SK-N-SH (cell line): ENCODE measurements at places on chromosomes 2 and 18.
A peak's percentile ranks its signal among the peaks of the same experiment; 100 is the strongest.

- no peak for DNase-seq
- no peaks in the 10 kb centered on the region for H3K27me3 ChIP-seq
- peaks cover 10% of the 10 kb centered on the region for H3K36me3 ChIP-seq
- no peaks in the 10 kb centered on the region for H3K4me1 ChIP-seq
- H3K4me3 ChIP-seq, result no peak overlapping the region
Measured at GRCh38 chr2:45497355-45497754, 113.7 kb downstream of the SRBD1 start.

DNA sequence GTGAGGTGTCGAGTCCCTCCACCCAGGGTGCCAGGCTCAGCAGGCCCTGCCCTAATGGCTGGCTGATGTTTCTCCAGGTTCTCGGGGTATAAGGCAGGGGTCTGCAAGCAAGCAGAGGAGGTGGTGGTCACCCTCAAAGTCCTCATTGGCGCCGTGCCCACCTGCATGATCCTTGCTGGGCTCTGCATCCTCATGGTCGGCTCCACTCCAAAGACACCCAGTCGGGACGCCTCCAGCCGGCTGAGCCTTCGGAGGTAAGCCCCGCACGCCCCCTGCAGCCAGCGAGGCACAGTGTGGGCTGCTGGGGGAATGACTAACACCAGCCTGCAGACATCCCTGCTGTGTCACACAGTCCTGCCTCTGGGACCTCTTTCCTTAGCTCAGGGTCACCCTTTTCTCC lies 14.1 kb downstream of the MFSD2B start:
- H3K4me1 ChIP-seq, result no peaks in the 10 kb centered on the region
- DNase-seq, result no peak
- no peak overlapping the region for H3K27ac ChIP-seq
- no peaks in the 10 kb centered on the region for H3K36me3 ChIP-seq
- H3K27me3 ChIP-seq, result no peaks in the 10 kb centered on the region

- no peak overlapping the region; the same call in 1 of the 2 replicates for H3K27ac ChIP-seq
- H3K4me1 ChIP-seq, result peaks cover 10% of the 10 kb centered on the region; the same call in 1 of the 2 replicates
- DNase-seq, result no peak
- no peaks in the 10 kb centered on the region for H3K27me3 ChIP-seq
- no peaks in the 10 kb centered on the region for H3K36me3 ChIP-seq
Measured at GRCh38 chr18:62044490-62045000, 142.3 kb downstream of the PIGN start.

GRCh38 chr18:75658330-75658729 lies 230.8 kb upstream of the SMIM21 start:
- no peak overlapping the region for H3K4me3 ChIP-seq
- no peaks in the 10 kb centered on the region for H3K36me3 ChIP-seq
- H3K27ac ChIP-seq, result no peak overlapping the region
- no peak for DNase-seq
- H3K27me3 ChIP-seq, result no peaks in the 10 kb centered on the region
- peaks cover 4% of the 10 kb centered on the region; the same call in 1 of the 2 replicates for H3K4me1 ChIP-seq

DNA sequence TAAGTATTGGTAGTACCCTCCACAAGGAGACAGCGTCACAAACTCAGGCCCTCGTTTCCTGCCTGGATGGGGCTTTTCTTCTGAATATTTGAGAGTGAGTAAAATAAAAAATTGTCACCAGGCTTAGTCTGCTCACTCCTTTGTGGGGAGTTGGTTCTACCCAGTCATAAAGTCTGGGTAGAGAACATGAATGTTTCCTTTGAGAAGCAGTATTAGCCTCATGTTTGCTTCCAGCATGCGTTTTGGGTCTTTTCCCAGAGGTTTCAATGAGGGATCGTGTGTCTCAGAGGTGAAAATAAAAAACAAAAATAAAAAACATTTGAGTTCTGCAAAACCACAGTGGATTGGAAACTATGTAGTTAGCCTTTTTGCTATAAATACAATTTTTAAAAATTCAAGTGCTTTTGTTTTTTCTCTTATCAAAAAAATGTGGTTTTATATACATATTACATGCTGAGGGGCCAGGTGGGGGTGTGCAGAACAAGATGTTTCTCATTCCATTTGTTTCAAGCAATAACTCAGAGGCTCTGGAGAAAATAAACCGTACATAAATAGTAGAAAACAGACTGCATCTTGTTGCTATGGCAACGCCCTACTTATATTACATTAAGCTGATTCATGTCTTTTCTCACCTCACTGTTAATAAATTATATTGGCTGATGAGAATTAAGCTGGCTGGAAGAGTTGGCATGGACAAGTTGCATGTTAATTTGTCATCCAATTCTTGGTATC lies 225.4 kb upstream of the FBXO11 start:
- H3K27ac ChIP-seq, result no peak overlapping the region; the same call in 1 of the 2 replicates
- no peak overlapping the region for H3K4me3 ChIP-seq
- H3K27me3 ChIP-seq, result no peaks in the 10 kb centered on the region
- H3K36me3 ChIP-seq, result no peaks in the 10 kb centered on the region

DNA sequence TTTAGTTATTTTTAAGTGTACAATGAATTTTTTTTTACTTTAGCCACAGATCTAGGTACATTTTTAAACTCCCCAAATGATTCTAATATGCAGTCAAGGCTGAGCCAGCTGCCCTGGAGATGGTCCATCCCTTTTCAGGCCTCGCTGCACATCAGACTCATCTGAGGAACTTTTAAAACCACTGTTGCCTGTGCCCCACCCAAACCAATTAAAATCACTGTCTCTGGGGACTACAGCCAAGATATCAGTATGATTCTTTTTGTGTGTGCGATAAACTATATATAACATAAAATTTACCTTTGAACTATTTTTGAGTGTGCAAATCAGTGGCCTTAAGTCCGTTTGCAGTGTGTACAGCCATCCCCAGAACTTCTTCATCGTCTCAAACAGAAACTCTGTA lies 9.1 kb upstream of the MALT1 start:
- no peak overlapping the region for H3K27ac ChIP-seq
- no peaks in the 10 kb centered on the region; the same call in 1 of the 2 replicates for H3K4me1 ChIP-seq
- H3K36me3 ChIP-seq, result no peaks in the 10 kb centered on the region
- H3K27me3 ChIP-seq, result no peaks in the 10 kb centered on the region

DNA sequence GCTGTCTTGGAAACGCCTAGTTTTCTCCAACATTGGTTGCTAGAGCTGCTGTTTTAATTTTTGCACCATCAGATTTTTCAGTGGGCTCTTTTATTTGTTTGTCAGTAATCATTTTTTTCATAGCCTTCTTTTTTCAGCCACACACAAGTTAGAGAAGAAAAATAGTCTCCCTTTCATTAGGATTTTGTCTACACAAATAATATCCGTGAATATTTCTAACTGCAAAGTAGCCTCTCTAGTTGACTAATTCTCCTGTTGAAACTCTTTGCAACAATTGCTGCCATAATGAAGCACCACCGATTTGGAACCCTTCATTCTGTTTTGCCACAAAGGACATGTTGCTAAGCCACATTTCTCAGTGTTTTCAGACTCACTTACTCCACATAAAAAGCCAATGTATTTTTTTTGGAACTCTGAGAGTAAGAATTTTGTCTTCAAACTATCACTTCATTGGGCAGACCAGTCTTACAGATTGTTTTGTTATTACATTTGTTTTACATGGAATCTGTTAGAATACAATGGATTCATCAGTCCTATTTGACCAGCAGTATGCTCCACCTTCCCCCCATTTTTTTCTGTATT lies 9.6 kb downstream of the KCNJ3 start:
- H3K27ac ChIP-seq, result no peak overlapping the region
- no peak overlapping the region for H3K4me3 ChIP-seq
- no peaks in the 10 kb centered on the region for H3K36me3 ChIP-seq
- no peaks in the 10 kb centered on the region for H3K27me3 ChIP-seq
- H3K4me1 ChIP-seq, result no peaks in the 10 kb centered on the region

DNA sequence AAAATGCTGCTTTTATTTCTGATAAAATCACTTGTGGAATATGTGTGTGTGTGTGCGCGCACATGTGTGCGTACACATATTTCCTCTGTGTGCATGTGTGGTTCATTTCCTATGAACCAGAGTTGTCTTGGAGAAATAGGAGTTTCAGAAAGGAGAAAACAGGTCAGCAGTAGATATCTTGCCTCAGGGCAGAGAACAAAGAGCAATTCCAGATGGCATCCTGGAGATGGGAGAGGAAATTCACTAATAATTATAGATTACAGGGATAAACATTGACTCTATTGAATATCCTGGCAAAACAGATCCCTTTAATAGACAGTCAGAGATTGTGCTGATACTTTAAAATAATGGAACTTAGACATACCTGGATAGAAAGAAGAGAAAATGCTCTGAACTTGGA lies 298.0 kb downstream of the TRIB2 start:
- H3K27me3 ChIP-seq, result no peaks in the 10 kb centered on the region; the same call in 1 of the 2 replicates
- peak overlapping the region; percentile 62 for H3K27ac ChIP-seq
- peak; percentile 62 for DNase-seq
- H3K36me3 ChIP-seq, result no peaks in the 10 kb centered on the region

DNA sequence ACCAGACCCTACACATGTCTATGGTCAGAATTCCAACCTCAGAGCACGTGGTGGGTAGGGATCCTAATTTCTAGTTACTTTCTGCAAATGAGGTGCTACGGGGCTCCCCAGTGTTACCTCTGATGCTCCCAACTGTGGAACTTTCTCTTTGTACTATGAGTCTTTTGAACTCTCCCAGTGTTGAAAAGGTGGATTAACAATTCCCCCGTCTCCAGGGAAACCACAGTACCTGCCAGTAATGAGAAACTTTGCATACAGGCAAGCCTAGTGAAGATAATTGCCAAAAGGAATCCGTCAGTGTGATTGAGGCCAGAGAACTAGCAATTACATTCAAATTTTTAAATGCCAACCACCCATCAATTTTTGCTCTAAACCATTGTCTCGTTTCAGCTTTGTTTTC lies 129.0 kb upstream of the FOSL2 start:
- DNase-seq, result no peak
- peaks cover 3% of the 10 kb centered on the region for H3K4me1 ChIP-seq
- H3K27me3 ChIP-seq, result no peaks in the 10 kb centered on the region
- no peak overlapping the region for H3K4me3 ChIP-seq

DNA sequence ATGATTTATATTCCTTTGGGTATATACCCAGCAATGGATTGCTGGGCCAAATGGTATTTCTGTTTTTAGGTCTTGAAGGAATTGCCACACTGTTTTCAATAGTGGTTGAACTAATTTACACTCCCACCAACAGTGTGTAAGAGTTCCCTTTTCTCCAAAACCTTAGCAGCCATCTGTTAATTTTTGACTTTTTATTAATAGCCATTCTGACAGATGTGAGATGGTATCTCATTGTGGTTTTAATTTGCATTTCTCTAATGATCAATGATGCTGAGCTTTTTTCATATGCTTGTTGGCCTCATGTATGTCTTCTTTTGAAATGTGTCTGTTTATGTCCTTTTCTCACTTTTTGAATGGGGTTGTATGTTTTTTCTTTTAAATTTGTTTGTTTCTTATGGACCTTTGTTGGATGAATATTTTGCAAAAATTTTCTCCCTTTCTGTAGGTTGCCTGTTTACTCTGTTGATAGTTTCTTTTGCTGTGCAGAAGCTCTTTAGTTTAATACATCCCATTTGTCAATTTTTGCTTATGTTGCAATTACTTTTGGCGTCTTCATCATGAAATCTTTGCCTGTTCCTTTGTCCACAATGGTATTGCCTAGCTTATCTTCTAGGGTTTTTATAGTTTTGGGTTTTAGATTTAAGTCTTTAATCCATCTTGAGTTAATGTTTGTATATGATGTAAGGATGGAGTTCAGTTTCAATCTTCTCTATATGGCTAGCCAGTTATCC lies 119.7 kb upstream of the XIRP2 start:
- H3K36me3 ChIP-seq, result no peaks in the 10 kb centered on the region
- no peak overlapping the region for H3K4me3 ChIP-seq
- no peak for DNase-seq

DNA sequence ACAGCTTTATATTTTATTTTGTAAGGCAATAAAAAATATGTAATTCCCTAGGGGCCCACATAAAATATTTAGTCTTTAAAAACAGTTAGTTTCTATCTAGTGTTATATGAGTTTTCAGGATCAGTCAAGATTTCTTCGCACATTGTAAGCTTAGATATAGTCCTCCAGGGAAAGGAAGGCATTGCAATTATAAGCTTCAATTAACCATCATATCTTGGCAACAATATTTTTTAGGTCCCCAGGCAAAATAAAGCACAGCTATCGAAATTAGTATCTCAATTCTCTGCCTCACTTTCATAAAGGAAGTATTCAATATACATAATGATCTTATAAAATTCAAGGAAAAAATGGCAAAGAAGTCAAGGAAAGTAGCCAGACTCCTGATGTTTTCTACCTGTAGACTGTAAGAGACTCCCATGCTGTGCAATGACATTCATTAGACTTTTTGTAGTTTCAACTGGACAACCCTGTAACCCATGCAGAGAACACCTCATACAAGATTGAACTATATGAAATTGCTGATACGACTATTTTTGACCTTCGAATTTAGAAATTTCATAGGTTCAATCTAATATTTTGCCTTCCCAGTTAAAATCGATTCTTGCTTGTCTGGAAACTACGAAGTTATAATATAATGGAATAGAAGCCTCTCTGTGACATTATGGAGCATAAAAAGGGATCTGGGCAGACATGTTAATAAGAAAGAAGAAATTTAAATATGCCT lies 96.8 kb downstream of the UNC80 start:
- no peak for DNase-seq
- no peak overlapping the region for H3K27ac ChIP-seq
- no peaks in the 10 kb centered on the region for H3K27me3 ChIP-seq
- H3K4me3 ChIP-seq, result no peak overlapping the region

DNA sequence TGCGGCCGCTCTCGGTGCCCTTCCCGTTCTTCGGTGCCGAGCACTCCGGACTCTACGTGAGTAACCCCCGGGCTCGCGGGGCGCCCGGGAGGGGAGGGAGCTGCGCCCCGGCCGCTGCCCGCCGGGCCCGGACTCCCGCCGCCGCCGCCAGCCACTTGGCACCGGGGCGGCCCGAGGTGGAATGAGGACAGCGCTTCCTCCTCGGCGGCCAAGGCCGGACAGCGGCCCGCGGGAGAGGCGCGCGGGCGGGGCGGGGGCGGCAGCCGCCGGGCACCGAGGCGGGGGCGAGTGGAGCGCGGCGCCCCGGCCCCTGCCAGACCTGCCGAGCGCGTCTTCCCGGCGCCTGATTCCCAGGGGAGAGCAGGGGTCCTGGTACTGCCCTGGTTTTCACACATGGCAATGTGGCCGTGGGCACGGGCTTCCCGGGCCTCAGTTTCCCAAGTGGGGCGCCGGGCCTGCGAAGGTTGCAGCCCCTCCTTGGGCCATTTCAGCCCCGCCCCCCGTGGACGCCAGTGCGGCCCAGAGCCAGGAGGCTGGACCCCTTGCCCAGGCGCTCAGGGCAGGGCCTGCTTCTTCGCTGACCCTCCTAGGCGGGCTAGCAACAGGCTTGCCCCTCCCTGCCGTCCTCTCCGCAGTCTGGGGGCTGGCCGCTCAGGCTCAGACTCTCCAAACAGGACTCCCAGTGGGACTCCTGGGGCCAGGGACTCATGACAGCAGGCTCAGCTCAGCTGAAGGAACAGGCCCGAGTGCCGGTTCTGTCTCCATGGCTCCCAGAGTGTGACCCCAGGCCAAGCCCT lies 775 bp downstream of the SNED1 start:
- peak; percentile 69 for DNase-seq
- no peaks in the 10 kb centered on the region for H3K36me3 ChIP-seq
- no peaks in the 10 kb centered on the region for H3K27me3 ChIP-seq
- no peaks in the 10 kb centered on the region for H3K4me1 ChIP-seq

GRCh38 chr2:1518867-1519530 lies 105.7 kb downstream of the TPO start:
- H3K27me3 ChIP-seq, result no peaks in the 10 kb centered on the region
- no peaks in the 10 kb centered on the region for H3K4me1 ChIP-seq
- no peaks in the 10 kb centered on the region for H3K36me3 ChIP-seq
- DNase-seq, result no peak
